ENCODE measurements at places on chromosomes 16 and 17. TPM values are rescaled to one million over a fixed set of nuclear protein-coding genes. Genes with fewer than 3 reads are reported as not detected.

Gene QPRT
- 86.2 TPM for total RNA-seq

Gene ZPBP2
- total RNA-seq = not detected

Gene PERCC1
- not detected for total RNA-seq

Gene CACNB1
- total RNA-seq = 39.8 TPM

Gene KIF18B
- 5.4 TPM for total RNA-seq

Gene TNP2
- total RNA-seq = not detected

Gene CACNG3
- total RNA-seq = not detected

Gene CCL1
- total RNA-seq = not detected

Gene NT5M
- total RNA-seq = 5.9 TPM

Gene SLC12A3
- 58.9 TPM for total RNA-seq

Gene PRSS36
- 0.76 TPM for total RNA-seq

Gene GPRC5B
- total RNA-seq = 109 TPM

Gene G6PC1
- 6.0 TPM for total RNA-seq

Gene SOX15
- total RNA-seq = 1.5 TPM

Gene ADAD2
- total RNA-seq = 0.18 TPM
